ENCODE measurements at places on chromosomes 12 and 14.
A peak's percentile ranks its signal among the peaks of the same experiment; 100 is the strongest.

DNA sequence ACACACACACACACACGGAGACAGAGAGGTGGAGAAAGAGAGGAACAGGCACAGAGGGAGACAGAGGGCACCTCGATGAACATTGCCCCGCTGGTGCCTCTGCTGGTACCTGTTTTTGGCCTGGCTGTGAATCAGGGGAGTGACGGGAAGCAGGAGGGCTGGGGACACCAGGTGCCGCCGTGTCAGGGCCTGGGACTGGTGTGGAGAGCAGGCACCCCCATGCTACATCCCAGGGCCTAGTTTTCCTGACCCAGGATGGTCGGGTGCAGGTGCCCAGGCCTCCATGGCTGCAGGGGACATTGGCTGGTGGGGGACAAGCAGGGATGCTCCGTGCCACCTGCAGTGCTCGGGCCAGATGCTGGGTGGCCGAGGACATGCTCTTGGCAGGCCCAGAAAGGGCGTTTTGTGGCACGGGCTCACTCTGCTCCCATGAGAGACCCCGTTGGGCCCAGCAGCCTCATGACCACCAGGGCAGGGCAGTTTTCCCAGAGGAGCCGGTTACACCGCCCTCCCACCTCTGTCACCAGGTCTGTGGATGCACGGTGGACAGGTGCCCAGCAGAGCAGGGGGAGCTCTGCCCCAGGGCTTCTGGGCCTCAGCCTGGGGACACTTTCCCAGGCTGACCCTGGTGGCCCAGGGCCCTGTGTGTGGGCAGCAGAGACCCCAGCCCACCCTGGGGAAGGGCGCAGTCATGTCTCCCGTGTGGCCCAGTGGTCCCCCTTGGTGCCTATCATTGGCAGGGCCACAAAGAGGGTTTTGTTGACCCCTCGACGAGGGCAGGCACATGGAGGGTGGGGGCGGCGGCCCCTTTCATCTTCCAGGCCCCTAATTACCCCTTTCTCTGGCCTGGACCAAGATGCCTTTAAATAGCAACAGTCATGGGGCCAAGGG, 207.5 kb upstream of the RTL1 start:
- no peak for DNase-seq

GRCh38 chr12:91630083-91630482, 447.5 kb upstream of the DCN start:
- no peak for DNase-seq

GRCh38 chr12:53208435-53208834, 1.4 kb upstream of the ITGB7 start:
- no peak for DNase-seq

DNA sequence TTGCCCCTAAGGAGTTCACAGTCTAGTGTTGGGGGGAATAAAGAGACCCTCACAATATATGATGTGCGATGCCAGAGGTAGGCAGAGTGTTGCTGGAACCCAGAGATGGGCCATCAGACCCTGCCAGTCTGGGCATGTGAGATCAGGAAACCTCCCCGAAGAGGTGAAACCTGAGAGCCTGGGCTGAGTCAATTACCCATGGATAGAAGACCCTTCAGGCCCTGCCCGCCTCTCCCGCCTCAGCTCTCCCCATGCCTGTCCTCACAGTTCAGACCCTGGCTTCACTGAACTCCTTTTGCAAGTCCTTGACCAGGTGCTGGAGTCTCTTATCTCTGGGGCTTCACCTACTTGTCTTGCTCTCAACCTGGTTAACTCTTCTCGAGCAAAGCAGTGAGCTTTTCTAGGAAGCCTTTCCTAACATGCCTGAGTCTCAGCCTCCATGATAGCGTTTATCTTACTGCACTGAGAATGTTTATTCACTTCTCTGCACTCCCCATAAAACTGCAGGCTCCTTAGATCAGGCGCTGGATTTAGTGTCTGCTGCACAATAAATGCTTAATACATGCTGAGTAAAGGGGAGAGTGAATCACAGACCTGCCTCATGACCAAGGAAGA, 19.6 kb downstream of the ALDH1L2 start:
- no peak for DNase-seq

DNA sequence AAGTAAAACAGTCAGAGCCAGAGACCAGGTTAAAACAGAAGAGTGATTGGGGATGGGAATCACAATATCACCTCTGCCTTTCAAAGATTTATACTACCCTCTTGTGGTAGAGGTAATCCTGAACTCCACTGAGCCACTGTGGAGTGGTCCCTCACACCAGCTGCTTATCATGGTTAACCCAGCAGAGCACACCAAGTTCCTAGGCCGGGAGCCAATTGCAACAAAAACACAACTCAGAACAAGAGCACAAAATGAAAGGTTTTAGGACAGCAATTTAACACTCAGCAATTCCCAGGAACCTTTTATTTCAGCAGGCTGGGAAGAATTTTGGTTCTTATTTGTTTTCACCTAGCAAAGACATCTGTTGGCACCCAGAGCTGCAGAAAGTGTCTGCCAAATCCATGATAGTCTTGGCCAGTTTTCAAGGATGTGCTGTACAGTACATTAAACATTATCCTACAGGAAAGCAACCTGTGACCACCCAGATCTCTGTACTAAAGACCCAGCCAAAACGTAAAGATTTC, 220.5 kb upstream of the ATXN7L3B start:
- no peak for DNase-seq

GRCh38 chr12:39990122-39991101, 115.5 kb downstream of the SLC2A13 start:
- peak; percentile 12 for DNase-seq

GRCh38 chr14:94542111-94542810, 19.0 kb upstream of the SERPINA4 start:
- peak; percentile 4 for DNase-seq

- DNase-seq, result no peak
These were observed 20.3 kb downstream of the PRICKLE1 start for GRCh38 chr12:42568952-42569915.

DNA sequence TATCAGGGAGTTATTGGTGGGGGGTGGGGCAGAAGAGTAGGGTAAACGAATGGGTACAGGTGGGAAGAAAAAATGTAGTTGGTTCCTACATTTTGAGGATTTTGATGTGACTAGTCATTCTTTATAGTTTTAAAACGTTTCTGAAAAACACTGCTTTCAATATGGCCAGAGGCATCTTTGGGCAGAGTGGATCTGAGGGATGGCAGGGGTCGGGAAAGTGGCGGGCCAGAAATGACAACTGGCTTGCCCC, 527 bp upstream of the ATP23 start:
- no peak for DNase-seq

DNA sequence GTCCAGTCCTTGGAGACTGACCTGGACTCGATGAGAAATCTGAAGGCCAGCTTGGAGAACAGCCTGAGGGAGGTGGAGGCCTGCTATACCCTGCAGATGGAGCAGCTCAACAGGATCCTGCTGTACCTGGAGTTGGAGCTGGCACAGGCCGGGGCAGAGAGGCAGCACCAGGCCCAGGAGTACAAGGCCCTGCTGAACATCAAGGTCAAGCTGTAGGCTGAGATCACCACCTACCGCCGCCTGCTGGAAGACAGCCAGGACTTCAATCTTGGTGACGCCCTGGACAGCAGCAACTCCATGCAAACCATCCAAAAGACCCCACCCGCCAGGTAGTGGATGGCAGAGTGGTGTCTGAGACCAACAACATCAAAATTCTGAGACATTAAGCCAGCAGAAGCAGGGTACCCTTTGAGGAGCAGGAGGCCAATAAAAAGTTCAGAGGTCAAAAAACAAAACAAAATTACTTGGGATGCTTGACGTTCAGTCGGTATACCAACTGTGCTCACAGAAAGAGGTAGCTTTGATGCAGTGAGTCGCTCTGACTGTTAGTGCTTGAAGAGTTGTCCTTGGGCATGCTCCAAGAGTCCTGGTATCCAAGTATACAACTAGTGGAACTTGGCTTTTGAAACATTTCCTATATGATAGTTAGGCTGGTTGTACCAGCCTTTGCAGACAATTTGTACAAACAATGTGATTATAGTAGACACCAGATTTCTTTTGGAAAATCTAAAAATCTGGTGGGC, 4.8 kb downstream of the MED6 start:
- no peak for DNase-seq

DNA sequence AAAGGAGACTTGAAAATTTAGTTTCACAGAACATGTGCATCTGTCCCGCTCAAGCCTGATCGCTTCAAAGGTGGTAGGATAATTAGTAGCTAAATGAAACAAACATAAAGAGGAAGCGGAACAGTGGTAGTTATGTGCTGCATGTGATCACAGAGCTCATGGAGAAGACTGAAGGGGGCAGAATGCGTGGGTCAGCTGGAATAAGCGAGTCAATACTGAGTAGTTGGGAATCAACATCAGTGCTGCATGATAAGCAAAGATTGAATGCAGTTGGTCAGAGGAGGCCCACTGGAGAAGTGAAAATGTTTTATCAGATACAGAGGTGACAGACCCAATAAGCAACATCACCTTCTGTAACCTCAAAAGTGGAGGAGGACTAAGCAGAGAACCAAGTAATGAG, 95.1 kb upstream of the RFX4 start:
- DNase-seq, result no peak

- no peak for DNase-seq
These were observed 81.7 kb upstream of the CCDC91 start for GRCh38 chr12:28108599-28108998.

- DNase-seq, result no peak
These were observed 18.4 kb downstream of the FGD6 start for GRCh38 chr12:95198914-95199313.

DNA sequence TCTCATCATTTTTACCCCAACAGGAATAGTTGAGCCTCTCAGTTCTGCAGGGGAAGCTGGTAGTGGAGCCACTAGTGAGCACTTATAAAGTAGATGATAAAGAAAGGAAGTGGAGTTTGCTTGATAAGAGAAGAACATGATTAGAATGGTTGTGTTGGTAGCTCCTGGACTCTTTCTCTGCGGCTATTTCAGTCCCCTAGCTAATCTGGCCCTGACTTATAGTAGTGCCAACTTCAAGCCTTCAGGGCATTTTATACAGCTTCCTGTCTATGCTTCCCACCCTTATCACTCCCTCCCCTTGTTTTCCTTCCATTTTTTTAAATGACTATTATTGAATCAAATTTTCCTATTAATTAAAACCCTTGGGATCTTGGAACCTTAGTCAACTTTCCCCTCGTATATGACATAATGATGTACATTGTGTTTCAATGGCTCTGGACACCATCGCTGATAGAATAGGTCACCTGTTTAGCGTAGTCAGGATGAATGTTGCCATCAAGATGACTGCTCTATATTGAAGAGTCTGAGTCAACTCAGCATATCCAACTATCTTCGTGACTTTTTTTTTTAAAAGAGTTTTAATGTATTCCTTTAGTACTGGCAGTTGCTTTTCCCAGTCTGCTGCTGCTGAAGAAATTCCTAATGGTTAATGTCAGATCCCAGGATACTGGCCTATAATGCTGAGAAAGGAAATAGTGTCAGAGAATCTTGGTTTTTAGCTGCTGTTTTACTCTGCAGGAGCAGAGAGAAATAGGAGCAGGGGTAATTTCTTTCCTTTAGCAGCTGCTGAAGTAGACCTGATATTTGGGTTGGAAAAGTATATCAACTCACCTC, 16.2 kb upstream of the PCNX1 start:
- no peak for DNase-seq

DNA sequence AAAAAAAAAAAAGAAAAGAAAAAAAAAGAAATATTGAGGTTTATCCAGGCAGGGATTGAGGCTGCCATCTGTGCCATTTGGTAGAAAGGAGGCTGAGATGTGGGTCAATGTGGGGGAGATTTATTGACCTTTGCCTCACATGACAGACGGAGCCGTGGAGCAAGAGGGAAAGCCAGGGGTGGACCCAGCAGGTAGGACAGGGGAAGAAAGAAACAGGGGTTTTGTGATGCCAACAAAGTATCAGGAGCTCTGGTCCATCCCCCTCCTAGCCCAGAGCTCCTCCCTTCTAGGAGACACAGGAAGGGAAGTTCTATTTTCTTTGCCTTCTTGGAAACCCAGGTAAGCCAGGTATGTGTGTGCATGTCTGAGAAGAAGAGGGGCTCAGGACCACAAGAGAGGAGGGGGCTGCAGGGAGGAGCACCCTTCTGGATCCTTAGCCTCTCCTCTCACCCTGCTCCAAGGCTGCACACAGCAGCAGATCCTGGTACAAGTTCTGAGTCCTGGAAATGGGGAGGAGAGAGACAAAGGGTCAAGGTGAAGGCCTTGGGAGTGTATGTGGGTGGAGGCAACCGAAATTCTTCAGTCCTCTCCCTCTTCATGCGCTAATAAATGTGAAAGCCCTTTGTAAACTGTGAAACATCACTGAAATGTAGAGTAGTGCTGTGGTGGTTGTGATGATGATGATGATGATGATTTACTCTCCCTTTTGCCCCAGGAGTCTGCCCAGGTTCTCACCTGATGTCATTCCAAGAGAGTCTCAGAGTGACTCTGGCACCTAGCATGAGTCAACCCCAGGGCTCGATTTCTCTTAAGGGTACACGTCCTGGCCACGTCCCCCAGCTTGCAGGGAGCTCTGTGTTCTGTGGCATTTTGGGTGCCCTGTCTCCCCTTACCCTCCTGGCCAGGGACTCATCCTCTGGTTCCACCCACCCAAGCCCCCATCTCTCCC, 26.3 kb downstream of the ZFP36L1 start:
- DNase-seq, result no peak

DNA sequence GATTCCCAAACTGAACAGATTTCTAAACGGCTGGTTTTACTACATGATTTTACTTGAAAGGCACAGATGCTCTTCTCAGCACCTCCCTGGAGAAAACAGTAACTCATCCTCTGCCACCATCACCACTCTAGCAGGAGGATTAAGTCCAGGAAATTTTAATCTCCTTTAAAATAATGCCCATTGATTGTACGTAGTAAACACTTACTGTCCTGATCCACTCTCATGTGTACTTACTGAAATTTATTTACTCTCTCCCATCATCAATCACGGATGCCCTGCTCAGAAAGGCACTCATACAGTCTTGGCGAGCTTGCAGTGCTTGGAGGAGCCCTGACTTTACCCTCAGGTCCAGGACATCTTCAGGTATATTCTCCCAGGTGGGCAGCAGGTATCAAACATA, 239.8 kb upstream of the EGLN3 start:
- DNase-seq, result no peak

- no peak for DNase-seq
These were observed 9.7 kb downstream of the NFATC4 start for GRCh38 chr14:24377657-24378056.

DNA sequence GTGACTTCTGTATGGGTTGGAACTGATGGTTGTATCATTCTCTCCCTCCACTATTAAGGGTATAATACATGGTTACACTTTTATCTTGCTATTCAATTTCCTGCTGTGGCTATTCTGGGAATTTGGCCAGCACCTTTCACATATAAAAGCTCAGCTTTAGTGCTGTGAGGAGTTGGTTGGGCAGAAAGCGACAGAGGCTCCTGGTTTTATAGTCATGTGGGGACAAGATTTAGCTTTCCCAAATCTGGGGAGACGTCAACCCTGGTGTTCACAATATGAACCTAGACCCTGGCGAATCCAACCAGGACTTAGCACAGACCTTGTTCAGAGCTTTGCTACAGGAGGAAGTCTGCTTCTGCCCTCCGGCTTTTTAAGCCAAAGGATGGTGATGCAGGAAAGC, 36.5 kb downstream of the FOS start:
- DNase-seq, result no peak

DNA sequence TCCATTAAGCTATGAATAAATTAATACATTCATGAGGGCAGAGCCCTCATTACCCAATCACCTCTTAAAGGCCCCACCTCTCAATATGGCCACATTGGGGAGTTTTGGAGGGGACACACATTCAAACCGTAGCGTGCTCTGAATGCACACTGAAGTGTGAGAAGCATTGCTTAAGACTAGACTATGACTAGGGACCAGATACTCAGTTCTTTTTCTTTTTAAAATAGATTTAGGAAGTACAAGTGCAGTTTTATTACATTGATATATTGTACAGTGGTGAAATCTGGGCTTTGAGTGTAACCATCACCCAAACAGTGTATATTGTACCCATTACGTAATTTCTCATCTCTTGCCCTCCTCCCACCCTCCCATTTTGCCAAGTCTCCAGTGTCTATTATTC, 21.0 kb upstream of the JDP2 start:
- no peak for DNase-seq
